ENCODE measurements at places on chromosomes 11 and 22.
A peak's percentile ranks its signal among the peaks of the same experiment; 100 is the strongest.

- DNase-seq = no peak
These were observed 25.6 kb downstream of the SYT7 start for GRCh38 chr11:61555051-61555969.

DNA sequence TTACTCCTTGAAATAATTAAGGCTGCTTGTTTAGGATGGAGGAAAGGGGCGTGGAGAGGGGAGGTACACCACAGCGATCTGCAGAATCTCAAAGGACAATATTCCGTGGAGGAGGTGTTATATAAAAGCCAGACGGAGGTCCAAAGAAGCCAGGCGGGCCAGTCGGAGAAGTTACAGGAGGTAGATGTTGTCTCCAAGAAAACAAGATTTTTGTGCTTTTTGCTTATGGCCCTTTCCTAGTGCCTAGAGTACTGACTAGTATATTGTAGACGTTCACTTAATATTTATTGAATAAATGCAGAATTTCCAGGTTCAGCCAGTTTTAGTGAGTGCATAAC lies 761 bp downstream of the ZDHHC13 start:
- DNase-seq = no peak

GRCh38 chr11:130180896-130181294 lies 21.3 kb downstream of the ST14 start:
- no peak for DNase-seq

- DNase-seq = no peak
These were observed 38.1 kb upstream of the ADA2 start for GRCh38 chr22:17257121-17258001.

DNA sequence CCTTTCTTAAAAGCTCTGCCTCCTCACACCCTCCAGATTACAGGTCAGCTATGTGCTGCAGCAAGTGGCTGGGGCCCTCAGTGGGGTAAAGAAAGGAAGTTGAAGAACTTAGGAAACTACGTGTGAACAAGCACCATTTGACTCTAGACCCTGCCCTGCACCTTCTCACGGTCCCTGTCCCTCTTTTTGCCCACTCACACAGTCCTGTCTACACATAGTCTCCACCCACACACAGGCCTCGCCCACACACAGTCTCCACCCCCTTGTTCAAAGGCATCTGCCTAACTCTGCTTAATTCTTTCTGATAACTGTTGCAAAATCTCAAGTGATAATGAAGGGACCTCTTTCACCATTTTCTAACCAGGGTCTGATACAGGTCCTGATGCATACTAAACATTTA lies 59.0 kb downstream of the TMPRSS5 start:
- no peak for DNase-seq

DNA sequence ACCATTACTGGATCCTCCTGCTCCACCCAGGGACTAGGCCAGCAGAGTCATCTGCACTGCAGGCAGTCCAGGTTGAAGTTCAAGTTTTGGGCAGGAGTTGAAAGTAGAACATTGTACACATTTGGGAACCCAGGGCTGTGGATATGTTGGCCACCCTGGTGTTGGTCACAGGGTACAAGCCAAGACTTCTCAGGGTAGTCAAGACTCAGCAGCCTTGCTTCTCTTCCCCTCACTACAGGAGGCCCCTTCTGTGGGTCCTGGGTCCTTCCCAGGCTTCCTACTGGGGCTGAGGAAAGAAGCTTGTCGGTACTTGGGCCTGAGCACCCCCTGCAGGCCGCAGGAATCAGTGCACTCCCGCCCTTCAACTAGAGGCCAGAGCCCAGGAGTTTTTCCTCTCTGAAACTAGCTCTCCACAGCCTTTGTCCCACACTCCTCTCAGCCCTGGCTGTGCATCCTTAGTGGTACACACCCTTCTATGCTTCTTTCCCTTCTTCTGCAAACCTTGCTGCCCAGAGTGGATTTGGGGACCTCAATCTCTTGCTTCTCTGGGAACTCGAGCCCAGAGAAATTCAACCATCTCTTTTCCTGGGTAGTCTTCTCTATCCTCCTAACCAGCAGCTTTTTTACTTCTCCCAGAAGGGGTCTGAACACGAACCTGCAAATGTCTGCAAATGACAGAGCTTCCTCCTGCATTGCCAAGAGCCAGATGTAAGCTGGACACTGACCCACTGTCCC lies 2.6 kb upstream of the HPX start:
- peak; percentile 48 for DNase-seq

GRCh38 chr11:37532271-37532670 lies 934.2 kb upstream of the RAG2 start:
- no peak for DNase-seq

DNA sequence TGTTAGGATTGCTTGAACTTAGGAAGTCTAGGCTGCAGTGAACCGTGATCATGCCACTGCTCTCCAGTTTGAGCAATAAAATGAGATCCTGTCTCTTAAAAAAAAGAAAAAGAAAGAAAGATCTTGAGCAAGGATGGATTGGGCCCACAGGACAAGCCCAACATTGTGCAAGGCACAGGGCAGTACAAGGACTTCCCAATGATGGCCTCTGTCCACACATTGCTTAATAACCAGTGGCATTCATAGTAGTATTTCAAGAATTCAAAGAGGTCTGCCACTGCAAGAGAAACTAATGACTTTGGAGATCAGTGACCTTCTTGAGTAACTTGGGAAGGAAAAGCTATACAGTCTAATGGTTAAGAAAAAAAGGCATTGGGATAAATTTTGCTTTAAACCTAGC lies 44.6 kb downstream of the SEZ6L start:
- no peak for DNase-seq

DNA sequence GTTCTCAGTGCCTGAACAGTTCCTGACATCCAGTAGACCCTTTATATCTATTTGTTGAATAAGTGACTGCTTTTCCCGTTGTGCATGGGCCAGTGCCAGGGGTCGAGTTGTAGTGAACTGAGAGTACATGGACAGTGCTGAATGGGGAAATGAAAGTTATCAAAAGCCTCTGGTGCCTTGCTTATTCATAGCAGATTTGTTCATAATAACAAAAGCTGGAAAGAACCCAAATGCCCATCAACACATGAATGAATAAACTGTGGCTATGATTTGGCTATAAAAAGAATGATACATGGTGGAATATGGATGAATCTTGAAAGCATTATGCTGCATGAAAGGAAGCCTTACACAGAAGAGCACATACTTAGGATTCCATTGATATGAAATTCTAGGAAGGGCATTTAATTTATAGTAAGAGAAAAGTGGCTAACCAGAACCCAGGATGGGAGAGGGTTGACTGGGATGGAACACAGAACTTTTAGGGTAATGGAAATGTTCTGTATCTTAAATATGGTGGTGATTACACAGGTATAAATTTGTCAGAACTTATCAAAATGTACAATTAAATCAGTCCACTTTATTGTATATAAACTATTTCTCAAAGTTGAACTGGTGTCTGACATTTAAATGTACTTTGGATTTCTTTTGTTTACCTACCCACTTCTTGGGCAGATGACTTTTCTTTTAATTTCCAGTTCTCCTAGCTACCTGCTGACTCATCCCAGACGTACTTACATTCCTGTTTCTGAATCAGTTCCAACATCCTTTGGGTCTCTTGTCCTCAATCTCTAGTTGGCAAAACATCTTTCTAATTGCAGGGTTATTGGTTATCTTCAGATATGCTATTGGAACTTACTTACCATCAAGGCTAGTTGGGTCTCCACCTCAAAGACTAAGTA lies 42.8 kb downstream of the PACS1 start:
- DNase-seq = peak; percentile 93

DNA sequence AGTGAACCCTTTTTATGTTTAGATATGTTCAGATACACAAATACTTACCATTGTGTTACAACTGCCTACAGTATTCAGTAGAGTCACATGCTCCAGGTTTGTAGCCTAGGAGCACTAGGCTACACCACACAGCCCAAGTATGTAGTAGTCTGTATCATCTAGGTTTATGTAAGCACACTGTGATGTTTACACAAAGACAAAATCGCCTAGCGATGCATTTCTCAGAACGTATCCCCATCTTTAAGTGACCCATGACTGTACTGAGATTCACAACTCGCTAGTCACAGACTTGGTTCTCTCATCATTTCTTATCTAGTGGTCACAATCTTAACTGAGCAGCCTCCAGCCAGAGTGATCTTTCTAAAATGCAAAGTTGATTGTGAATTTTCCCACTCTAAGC lies 119.2 kb downstream of the RASSF10 start:
- no peak for DNase-seq

DNA sequence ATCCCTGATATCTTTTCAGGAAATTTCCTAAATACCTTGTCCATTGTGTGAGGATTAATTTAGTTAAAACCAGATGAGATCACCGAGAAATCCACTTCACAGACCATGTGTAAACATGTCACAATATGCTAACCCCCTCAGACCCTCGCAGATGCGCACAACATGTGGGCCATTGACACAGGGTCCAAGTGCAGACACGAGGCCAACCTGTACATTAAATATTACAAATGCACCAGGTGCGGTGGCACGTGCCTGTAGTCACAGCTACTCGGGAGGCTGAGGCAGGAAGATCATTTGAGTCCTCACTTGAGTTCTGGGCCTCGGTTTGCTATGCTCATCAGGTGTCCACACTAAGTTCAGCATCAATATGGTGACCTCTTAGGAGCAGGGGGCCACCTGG lies 9.9 kb upstream of the TMPRSS4 start:
- no peak for DNase-seq

- no peak for DNase-seq
These were observed 9.1 kb downstream of the NRXN2 start for GRCh38 chr11:64713781-64714363.

- DNase-seq = no peak
These were observed 743.5 kb downstream of the BRD1 start for GRCh38 chr22:49084206-49084605.

- DNase-seq = peak; percentile 76
These were observed 25.5 kb upstream of the GRK2 start for GRCh38 chr11:67240576-67241389.

DNA sequence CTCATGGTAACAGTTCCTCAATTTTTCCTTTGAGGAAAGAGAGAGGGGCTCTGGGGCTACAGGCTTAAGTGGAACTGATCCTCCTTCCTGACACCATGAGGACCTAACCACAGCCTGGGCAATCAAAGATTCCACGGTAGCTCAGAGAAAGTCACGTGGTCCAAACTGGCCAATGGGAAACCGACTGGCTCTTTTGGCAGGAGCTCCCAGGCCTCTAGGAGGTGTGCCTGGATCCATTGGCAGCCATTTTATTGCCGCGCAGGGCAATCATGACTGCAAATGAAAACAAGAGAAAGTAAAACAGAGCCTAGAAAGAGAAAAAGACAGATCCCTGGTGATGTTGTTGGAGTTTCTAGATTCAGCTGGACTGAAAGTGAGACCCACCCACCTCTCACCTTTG lies 27.3 kb upstream of the ASPHD2 start:
- DNase-seq = no peak

GRCh38 chr11:111086058-111086457 lies 159.5 kb upstream of the POU2AF2 start:
- DNase-seq = no peak

- no peak for DNase-seq
These were observed 4.0 kb downstream of the YPEL4 start for GRCh38 chr11:57645689-57646085.

DNA sequence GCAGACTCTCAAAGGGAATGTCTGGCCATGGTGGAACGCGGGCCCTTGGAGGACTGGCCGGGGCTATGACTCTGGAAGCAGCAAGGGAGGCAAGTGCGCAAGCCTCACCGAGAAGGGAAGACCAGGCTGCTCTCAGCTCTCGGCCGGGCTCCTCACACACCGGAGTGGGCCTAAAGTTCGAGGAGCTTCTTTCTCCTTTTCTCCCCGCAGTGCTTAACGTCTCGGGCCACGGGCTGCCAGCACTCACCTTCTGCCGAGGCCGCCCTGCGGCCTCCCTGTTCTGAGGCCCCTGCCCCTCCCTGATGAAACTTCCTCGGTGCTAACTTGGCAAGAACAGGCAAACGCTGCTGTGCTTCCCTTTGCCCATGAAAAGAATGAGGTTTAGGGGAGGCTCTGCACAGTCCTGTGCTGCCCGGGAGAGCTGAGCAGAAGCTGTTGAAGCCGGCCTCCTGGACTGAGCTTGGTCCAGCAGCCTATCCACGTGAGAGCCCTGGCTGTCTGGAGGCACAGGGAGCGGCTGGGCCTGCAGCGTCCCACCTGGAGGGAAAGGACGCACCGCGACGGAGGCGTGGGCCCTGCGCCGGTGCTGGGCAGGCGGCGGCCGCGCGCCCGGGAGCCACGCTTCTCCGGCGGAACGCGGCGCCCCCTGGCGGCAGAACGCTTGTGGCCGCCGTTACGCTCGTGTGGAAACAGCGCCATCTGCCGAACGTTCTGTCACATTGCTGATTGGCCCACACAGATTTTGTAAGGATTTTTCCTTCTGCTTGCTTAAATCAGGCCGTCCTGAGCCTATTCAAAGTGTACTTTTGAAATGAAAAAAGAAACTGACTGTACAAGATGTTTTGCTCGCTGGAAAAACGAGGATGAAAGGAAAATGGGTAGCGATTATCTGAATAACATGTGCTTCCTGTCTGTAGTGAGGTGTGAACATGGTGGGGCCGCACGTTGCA lies 65.0 kb upstream of the TMEM45B start:
- DNase-seq = peak; percentile 60

- DNase-seq = peak; percentile 5
These were observed 23.8 kb upstream of the ALDH3B2 start for GRCh38 chr11:67698247-67698646.

- no peak for DNase-seq
These were observed 109.3 kb upstream of the CRYBB3 start for GRCh38 chr22:25090225-25090890.

DNA sequence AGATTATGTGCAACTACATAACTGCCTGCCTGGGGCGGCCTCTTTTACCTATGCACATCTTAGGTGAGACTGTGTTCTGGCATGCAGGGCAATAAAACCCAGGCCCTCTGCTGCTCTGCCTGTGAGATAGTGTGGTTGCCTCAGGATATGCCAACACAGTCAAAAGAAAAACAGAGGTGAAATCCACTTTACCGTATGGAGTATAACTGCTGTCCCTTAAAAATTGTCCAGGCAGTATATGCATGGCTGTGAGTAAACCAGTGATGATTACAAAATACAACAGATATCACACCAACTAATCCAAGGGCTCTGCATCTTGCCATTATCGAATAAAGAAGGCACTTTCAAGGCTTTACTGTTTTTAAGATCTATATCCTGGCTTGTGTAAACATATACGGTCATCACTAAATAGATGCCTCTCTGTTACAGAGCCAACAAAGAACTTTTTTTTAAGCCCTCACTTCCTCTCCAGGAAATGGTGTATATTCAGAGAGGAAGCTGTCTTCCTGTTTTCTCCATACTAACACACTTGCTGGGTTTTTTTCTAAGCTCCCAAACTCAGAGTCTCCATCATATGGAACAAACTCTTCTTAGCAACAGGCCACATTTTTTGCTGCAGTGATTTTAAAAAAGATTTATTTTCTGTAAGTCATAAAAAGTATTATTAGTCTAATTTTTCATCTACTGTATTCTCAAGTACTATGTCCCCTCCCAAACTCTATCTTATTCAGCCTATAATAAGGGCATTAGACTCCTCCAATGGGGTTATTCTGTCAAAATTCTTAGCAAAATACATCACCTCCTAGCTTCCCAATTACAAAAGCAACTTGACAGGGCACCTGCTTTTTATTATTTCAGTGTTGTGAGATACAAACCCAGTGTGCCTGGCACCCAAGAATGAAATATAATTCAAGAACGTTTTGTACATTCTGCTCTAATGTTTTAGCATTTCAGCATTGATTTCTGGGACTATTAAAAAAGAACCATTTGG lies 135.2 kb downstream of the MAML2 start:
- no peak for DNase-seq

Measured in fibroblast of skin of right quadriceps (primary cell).